ENCODE measurements at places on chromosomes 1 and 21.

GRCh38 chr1:209657140-209657879 is 5.1 kb upstream of the LAMB3 start:
- no peak for DNase-seq

GRCh38 chr21:36563341-36563926 is 83.5 kb upstream of the CLDN14 start:
- DNase-seq: peak; percentile 20

DNA sequence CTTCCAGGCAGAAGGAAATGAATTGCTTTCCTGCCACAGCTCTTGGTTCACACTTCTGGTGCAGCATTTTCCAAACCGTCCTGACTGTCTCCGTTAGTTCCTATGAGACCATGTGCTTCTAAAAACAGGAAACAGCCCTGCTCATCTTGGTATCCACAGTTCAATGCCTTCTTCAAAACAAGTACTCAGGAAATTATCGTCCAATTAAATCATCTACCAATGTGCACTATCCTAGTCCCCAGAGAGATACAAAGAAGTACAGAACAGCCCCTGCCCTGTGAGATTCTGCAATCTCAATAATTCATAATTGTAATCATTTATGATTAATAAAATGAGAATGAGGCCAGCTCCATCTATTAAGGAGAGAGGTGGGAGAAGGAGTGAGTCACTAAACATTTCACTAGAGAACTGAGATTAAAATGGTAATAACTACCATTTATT is 11.2 kb downstream of the CLEC20A start:
- DNase-seq: peak; percentile 11

DNA sequence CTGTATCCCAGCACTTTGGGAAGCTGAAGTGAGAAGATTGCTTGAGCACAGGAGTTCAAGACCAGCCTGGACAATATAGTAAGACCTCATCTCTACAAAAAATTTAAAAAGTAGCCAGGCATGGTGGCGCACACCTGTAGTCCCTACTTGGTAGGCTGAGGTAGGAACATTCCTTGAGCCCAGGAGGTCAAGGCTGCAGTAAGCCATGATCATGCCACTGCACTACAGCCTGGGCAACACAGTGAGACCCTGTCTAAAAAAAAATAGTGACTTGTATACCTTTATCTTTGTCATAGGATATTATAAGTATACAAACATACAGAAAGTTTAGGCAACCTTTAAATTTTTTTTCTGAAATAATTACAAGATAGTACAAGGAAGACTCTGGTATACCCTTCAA is 3.9 kb upstream of the FBXO28 start:
- no peak for DNase-seq

DNA sequence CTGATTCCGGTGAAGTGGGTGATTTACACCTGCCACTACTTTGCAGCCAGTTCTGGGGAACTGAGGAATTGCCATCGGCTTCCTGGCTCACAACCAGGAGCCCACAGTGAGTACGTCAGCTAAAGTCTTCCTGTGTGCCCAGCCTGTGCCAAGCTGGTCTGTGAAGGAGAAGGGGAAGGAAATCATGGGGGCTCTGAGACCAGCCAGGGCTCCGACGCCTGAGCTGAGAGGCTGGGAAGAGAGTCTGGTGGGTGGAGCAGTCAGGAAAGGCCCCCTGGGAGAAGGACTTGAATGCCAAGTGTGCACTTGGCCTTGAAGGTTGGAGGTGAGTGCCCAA is 1.2 kb downstream of the LURAP1 start:
- DNase-seq: no peak

- DNase-seq: no peak
Measured at GRCh38 chr1:247112479-247112781, 8.3 kb upstream of the ZNF669 start.

DNA sequence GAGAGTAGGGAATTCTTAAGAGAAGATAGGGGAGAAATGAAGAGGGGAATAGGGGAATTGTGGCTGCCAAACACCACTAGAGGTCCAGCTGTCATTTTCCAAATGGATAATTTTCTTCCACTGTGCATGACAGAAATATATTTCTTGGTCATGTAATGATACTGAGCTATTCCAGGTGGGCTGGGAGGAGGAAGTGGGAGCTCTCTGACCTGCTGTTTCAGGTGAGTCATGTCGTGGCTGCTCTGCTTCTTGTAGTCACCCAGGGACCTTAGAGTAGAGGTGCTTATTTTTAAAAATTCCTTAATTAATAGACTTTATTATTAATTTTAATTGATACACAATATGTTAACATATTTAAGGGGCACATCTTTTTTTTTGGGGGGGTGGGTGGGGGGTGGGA is 11.9 kb downstream of the PDE4B start:
- no peak for DNase-seq

- DNase-seq: no peak
Measured at GRCh38 chr1:67166196-67166595, at the start of gene IL23R. Gene IL23R (plus strand): TSS chr1:67166454. CDS start chr1:67168121, 1,667 bp downstream.

- DNase-seq: peak; percentile 71
Measured at GRCh38 chr21:44927587-44928461, 7.1 kb upstream of the ITGB2 start.

GRCh38 chr1:33410091-33410701 is 20.7 kb downstream of the PHC2 start:
- DNase-seq: peak; percentile 99

GRCh38 chr1:181545395-181545794 is 62.1 kb downstream of the CACNA1E start:
- DNase-seq: no peak

DNA sequence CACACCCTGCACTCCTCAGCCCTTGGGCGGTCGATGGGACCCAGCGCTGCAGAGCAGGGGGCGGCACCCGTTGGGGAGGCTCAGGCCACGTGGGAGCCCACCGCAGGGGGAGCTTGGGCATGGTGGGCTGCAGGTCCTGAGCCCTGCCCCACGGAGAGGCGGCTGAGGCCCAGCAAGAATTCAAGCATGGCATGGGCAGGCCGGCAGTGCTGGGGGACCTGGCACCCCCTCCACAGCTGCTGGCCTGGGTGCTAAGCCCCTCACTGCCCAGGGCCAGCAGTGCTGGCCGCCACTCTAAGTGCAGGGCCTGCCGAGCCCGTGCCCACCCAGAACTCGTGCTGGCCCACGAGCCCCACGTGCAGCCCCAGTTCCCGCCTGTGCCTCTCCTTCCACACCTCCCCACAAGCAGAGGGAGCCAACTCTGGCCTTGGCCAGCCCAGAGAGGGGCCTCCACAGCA is 555.0 kb upstream of the ADGRL4 start:
- no peak for DNase-seq

DNA sequence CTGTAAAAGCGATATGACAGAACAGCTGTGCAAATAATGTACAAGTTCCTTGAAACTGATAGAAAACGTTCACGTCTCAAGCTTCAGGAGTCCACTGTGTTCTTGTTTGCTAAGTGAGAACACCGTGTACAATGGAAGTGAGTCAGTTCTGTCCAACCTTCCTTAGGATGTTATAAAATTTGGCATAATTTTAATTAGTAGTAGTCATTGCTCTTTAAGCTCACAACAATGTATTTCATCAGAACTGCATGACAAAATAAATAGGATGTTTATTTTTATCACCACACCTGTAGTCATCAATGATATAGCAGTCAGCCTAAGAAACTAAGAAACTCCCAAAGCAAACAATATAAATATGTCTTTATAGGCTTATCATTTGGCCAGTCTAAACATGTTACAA is 53.0 kb downstream of the RGS2 start:
- DNase-seq: no peak

- no peak for DNase-seq
Measured at GRCh38 chr1:53512807-53513755, 53.9 kb downstream of the DMRTB1 start.

GRCh38 chr1:165747632-165748447 is 20.8 kb downstream of the TMCO1 start:
- DNase-seq: no peak

GRCh38 chr1:172040466-172040865 is 199.2 kb downstream of the DNM3 start:
- DNase-seq: peak; percentile 42

GRCh38 chr1:245698860-245699259 is 544.1 kb downstream of the KIF26B start:
- DNase-seq: no peak

DNA sequence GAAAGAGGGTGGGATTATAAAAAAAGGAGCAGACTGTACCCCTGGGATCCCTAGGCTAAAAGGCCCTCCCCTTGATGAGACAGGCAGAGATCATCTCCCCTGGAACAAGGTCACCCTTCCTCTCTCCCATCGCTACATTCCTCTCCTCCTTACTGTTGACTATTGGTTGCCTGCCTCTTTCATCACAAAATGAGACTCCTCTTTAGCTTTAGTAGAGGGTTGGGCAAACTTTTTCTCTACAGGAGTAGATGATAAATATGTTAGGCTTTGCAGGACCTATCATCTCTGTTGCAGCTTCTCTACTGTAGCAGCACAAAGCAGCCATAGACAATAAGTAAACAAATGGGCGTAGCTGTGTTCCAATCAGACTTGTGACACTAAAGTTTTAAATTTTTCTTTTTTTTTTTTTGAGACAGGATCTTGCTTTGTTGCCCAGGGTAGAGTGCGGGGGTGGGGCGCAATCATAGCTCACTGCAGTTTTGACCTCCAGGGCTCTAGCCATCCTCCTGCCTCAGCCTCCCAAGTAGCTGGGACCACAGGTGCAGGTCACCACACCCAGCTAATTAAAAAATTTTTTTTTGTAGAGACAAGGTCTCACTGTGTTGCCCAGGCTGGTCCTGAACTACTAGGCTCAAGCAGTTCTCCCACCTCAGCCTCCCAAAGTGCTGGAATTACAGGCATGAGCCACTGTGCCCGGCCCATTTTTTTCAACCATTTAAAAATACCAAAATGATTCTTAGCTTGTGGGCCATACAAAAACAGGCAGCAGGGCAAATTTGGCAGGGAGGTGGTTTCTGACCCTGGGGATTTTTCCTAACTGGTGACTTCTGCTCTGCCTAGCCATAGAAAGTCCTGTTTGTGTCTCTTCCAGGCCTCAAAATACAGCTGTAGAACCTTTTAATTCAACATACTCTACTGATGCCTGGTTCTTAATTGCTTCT is 15.1 kb downstream of the MCL1 start:
- peak; percentile 64 for DNase-seq

DNA sequence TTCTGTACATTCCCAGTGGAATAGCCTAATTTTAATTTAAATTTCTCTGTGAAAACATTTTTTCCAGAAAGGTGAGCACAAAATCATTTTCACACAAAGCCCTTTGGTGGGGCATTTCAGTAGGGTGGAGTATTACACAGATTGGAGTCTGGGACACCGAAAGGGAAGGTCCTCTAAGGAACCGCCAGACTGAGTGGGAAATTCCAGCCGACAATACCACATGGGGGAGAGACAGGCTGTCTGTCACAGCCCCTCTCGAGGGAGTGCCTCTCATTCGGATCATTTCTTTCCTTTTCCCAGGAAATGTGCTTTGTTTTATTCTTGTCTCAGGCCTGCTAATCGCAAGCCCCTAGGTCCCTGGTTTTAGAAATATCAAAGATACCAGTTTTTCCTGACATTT is 150.6 kb upstream of the HOOK1 start:
- no peak for DNase-seq

DNA sequence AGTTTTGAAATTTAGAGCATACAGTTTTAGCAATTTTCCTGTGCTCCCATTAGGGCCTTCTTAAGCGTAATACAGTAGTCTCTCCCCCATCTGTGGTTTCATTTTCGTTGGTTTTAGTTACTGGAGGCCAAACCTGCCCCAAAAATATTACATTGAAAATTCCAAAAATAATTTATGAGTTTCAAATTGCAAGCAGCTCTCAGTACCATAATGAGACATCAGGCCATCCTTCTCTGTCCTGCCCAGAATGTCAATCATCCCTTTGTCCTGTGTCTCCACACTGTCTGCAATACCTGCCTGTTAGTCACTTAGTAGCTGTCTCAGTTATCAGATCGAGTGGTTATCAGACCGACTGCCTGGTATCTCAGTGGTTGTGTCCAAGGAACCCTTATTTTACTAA is 45.4 kb downstream of the ADSS2 start:
- DNase-seq: no peak

- DNase-seq: no peak
Measured at GRCh38 chr1:238964631-238965030, 421.7 kb upstream of the CHRM3 start.

DNA sequence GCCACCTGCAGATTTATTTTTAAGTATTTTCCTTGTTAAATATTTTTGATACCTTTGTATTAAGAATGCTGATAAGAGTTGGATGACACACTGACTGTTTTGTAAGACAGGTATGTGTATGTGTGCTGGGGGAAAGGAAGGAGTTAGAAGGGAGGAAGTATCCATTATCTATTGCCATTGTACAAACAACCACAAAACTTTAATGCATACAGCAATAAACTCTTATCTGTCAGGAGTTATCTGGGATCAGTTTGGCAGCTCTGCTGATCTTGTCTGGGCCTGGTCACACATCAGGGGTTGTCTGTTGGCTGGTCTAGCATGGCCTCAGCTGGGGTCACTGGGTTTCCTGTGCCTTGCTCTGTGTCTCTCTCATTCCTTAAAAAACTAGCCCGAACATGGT is 423.9 kb upstream of the USP24 start:
- DNase-seq: no peak

- peak; percentile 50 for DNase-seq
Measured at GRCh38 chr1:210301615-210302000, 27.1 kb upstream of the HHAT start.

DNA sequence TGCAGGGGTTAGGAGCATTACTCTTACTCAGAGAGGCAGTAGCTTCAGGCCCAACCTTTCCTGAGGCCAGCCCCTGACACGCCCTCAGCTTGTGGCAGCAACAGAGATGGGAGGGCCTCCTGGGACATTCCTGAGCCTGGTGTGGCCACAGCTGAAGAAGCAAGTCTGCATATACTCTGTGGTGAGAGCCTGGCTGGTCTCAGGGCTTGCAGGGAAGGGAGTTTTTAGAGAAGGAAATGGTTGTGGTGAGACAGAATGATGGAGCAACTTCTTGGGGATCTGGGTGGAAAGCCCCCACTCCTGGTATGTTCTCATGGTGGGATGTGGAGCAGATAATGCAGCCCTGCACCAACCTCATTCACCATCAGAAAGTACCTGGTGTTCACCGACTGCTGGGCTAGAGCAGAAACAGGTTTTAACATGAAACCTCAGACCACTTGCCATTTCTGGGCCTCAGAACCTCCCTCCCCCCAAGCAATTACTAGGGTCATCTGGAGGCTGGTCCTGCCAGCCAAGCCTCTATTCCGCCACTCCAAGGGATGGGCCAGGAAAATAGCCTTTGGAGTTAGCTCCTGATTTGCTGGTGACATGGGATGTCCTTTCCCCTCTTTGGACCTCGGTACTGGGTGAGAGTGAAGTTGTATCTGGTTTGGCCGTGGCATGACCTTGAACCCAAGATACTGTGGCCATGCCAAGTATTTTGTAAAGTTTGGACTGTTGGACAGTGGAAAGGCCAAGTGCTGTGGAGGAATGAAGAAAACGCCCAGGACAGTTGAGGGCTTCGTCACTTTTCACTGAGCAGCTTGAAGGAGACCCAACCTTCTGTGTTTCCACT is 28.1 kb upstream of the RNF19B start:
- peak; percentile 97 for DNase-seq

- no peak for DNase-seq
Measured at GRCh38 chr21:46376231-46376628, 52.3 kb downstream of the PCNT start.

DNA sequence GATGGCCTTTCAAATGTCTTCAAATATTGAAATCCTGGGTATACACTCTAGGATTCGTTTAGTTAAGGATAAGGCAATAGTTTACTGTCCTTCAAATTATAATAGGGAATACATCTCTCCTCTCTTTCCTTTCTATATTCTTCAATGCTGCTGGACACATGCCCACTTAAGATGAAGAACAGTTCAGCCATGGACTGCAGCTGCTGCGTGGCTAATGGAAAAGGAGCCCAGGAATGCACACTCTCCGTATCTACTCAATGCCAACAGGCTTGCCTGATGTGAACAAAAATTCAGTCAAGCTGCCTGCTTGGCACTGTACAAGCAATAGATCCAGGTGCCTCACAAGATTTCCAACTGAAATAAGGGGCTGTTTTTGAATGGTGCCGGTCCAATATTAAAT is 321.2 kb upstream of the LYPLAL1 start:
- DNase-seq: no peak

All from fibroblast of skin of scalp (primary cell).